Ureter (tissue), 1 donor: ENCODE measurements at places on chromosomes 11 and 22.

DNA sequence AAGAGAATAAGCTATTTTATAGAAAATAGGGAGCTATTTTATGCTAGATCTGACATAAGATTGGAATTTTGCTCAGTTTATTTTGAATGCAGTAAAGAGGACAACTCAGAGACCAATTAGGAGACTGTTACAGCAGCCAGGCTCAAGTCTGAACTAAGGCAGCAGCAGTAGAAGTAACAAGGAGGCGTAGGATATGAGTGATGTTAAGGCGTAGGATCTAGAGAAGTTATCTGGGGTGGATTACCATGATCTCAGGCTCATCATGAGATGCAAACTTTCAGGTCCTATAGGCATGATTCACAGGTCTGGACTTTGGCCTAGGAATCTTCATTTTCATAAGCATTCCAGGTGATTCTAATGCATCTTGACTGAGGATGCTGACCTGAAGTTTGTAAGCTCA lies 108.9 kb upstream of the BLID start:
- no peak for DNase-seq

- DNase-seq: no peak
Measured at GRCh38 chr22:27973846-27974245, 54.8 kb upstream of the PITPNB start.

GRCh38 chr11:66267039-66267378 lies 1.4 kb upstream of the RAB1B start:
- no peak for DNase-seq

- no peak for DNase-seq
Measured at GRCh38 chr11:105100206-105100605, 39.4 kb downstream of the CARD18 start.

DNA sequence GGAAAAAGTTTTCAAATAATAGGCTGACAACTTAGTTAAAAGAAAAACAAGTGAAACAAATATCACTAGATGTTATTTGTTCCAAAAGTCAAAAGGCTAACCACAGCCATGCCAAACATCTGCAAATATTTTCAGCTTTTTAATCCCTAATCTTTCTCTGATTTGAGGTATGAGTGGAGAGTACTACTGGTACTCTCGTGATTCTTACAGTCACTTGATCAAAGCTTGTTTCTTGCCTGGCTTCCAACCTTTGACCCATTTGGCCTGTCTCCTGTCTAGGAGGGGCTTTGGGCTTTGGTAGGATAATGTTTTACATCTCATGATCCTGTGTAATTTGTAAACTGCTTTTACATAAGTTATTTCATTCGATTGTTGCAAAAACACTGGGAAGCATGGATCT lies 301.8 kb upstream of the SORL1-AS1 start:
- DNase-seq: no peak

DNA sequence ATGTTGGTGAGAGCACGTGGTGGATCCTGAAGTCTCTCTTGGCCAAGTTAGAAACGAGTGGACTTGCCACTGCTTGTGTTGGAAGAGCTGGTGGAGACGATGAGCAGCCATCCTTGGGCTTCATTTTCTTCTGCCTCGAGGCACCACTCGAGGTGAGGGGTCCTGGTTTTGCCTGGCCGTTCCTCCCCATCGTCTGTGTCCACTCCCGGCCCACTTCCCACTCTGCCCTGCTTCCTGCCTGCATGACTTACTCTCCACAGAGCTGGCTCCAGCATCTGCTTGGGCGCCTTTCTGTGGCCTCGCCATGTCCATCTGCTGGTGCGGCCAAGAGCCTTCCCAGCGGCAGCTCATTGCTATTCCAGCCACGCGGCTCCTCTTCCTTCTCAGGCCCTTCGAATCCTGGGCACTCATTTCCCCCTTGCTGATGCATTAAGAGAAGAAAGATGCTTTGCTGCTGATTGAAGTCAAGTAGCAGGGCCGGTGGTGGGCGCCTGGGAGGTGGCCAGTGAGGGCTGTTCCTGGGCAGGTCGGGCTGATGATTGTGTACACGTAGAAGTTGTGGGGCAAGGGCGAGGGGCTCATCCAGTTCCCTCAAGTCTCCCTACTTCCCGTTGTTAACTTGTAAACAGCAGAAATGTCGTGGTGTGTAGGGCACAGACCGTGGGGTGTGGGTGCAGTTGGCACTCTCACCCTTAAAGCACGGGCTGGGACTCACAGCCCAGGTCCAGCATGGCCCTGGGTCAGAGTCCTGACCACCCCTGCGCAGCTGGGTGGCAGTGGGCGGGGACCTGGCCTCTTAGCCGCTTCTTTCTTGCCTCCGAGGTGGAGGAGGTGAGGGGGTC lies 292.0 kb downstream of the TBC1D22A start:
- DNase-seq: no peak

DNA sequence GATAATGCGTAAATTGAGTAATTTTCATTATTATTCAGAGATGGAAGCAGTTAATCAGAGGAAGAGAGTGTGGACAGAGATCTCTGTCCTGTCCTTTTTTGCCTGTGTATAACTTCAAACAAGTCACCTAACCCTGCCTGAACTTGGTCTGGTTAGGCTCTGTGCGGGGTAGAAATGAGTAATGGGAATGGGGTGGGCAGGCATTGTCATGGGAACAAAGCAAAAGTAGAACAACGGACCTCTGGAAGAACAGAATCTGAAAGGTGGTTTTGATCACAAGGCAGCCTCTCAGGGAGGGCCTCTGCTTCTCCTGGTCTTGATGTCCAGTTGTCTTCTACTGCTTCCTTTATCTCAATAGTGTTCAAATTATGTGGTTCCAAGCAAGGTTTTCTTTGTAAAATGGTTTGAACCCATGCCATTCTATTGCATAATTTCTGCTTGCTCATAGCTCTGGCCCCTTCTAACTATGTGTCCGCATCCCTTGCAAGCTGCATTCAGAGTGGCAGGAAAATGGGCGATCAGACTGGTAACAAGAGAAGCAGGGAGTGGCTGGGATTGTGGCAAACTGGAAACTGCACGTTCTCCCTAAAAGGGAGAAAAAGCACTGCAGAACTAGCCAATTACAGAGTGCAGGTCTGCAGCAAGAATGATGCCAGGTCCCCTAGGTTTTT lies 76.1 kb downstream of the PRR5L start:
- DNase-seq: no peak

GRCh38 chr11:16815047-16815767 lies 76.8 kb downstream of the C11orf58 start:
- peak; percentile 65 for DNase-seq

DNA sequence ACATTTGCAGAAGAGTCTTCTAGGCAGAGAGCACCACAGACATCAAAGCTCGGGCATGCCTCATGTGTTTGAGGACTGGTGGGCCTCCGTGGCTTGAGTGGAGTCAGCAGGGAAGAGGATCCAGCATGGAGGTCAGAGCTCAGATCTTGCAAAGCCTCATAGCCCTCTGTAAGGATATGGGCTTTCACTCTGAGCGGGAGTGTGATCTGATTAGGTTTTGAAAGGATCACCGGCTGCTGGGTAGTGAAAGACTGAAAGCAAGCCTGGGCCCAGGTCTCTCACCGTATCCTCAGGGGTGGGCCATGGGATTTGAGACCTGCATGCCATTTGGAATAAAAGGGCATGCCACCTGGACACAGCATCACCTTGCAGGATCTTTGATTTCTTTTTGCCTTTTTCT lies 112.7 kb downstream of the TEAD1 start:
- no peak for DNase-seq

GRCh38 chr22:35349704-35350538 lies 31.0 kb upstream of the HMOX1 start:
- no peak for DNase-seq

GRCh38 chr22:39765046-39765445 lies 128.5 kb downstream of the ENTHD1 start:
- no peak for DNase-seq

- no peak for DNase-seq
Measured at GRCh38 chr11:70109903-70110302, 31.8 kb downstream of the ANO1 start.

DNA sequence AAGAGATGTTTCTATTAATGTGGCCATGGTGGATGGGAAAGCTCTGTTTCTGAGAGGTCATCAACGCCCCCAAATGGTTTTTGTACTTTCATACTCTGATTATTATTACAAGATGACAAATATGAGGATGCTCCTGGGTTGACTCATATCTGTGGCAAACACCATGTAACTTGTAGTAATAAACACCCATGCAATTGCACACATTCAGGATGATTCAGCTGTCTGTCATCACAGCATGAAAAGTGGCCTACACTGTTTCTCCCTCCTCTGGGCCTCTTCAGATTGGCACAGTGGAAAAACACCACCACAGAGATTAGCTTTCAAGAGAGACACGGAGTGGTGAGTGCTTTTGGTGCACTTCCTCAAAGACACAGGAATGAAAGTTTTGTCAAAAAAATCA lies 85.4 kb downstream of the MTNR1B start:
- DNase-seq: no peak

- no peak for DNase-seq
Measured at GRCh38 chr11:101745756-101746155, 161.9 kb upstream of the TRPC6 start.

- no peak for DNase-seq
Measured at GRCh38 chr11:12187399-12187798, 77.0 kb downstream of the MICAL2 start.

GRCh38 chr11:130620548-130620947 lies 172.1 kb downstream of the ADAMTS15 start:
- no peak for DNase-seq

DNA sequence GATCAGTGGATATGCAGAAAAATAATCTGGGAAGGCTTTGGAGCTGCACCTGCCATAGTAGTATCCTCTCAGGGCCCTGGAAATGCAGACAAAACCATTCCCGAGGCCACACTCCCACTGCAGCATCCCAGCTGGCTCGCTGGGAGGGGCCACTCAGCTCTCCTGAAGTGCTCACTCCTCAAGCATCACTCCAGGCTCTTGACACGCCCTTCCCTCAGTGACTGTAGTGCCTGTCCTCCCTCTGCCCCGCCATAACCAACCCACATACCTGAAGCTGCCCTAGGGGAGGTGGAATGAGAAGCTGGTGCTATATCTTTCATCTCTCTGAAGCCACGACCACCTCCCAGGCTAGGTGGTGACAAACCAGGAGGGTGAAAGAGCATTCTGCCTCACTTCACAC lies 4.8 kb downstream of the DSCAML1 start:
- DNase-seq: no peak

DNA sequence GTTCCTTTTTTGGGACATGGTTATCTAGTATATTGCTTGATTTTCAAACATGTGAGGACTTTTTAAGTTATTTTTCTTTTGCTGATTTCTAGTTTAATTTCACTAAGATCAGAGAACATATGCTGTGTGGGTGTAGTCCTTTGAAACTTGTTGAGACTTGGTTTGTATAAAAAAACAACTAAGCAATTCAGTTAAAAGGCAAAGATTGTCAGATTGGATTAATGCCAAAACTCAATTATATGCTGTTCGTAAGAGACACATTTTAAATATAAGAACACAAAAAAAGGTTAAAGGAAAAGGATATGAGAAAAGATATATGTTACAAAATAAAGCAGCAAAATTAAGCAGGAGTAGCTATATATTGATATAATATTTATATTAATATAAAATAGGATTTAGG lies 17.8 kb upstream of the RRM1 start:
- no peak for DNase-seq

- no peak for DNase-seq
Measured at GRCh38 chr11:116911976-116912734, 74.7 kb upstream of the APOA1 start.

DNA sequence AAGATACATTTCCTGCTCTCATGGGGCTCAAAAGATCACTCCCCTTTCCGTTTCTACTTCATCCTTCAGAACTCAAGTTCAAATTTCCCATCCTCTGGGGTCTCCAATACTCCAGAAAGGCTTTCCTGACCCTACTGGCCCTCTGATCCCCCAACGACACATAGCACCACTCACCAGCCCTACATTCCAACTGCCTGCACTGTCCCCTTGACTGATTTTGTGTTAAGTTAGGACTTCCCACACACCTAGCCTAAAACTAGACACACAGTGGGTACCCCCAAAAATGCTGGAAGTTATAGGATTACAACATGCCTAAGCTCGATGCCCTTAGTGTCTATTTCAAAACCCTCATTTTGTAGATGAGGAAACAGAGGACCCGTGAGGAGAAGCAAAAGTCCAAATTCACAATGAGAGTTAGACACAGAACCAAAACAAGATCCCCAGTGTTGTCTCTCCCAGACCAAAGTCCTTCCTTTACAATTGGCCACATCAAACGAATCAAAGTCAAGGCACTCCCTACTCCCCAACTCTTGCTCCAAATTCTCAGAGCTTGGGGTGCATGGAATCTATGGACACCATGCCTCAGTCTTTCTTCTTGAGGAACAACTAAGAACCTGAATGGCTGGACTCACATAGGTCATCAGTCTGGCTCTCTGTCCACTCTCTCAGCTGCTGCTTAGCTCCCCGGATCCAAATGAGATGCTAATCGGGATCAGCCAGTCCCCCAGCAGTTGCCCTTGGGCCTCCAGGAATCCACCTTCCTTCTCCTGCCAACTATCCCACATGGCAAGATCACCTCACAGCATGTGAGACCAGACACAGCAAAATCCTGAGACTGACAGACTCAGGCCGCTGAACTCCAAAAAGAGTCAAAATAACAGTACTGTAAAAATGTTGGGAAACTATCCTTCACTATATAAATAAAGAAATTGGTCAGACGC lies 1.7 kb downstream of the CLPB start:
- no peak for DNase-seq

- DNase-seq: no peak
Measured at GRCh38 chr11:45880772-45881570, 4.5 kb upstream of the MAPK8IP1 start.

GRCh38 chr11:119618208-119618909 lies 110.6 kb downstream of the NECTIN1 start:
- no peak for DNase-seq

- no peak for DNase-seq
Measured at GRCh38 chr22:48346911-48347310, 1480.8 kb downstream of the BRD1 start.

- peak; percentile 25 for DNase-seq
Measured at GRCh38 chr11:14270690-14271542, 88.1 kb downstream of the RRAS2 start.

DNA sequence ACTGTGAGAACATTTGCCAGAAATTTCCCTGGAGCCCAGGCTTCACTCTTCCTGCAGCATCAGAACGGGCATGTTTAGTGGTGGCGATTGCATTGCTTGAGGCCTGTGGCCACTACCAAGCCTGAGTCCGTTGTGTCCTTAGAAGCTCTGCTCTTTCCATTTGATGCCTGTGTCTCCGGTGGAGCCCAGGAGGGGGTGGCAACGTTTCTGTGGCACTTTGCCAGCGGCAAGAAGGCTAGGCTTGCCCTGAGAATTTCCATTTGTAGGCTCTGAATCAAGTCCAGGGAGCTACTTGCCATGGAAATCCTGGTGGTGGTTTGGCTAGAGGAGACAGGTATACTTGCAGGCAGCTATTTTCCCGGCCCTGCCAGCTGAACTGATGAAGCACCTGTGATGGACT lies 47.1 kb downstream of the ADAMTS8 start:
- DNase-seq: no peak
